SK-N-SH treated with all-trans-retinoic acid at 6 μM for 48 hours (cell line): ENCODE measurements at places on chromosomes 12 and 14.

- ATAC-seq: no peak
Observed at GRCh38 chr14:66109426-66109825, 376.7 kb upstream of the CCDC196 start.

DNA sequence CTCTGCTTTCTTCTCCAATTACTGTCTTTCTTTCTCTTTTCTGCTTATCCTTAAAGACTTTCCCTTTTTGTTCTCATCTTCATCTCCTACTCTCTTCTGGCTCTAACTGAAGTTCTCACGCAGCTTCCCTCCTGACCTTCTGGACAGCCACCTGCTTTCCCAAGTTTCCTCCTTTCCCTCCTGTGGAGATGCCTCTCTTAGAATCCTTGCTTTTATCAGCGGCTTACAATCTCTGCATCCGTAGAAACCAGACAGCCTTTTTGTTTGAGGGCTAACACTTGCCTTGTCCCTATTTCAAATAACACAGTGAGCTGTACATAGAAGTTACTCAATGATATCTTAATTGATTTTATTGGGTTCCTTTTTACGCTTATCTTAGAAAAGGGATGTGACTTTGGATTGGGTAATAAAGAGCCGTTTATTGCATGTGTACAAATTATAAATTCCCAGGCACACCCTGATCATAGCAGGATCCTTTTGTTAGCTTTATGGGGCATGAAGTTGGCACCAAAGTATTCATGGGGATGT is 2.1 kb upstream of the LGALS3 start:
- ATAC-seq: no peak

DNA sequence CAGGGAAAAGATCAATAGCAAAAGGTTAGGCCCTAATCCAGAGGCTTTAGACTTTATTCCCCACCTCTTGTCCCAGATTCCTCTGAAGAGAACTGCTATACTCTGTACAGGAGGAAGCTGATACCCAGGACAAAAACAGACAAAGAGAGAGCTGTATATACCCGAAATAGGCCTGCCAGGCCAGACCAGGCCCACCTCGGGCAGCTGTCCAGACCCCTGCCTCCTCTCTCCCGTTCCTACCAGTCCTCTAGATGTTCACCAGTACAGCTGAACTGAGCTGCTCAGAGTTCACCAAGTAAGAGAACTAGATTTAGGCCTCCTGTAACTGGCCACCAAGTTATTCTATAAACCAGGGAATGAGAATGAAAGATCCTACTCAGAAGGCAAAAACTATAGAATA is 4.7 kb downstream of the CHD4 start:
- ATAC-seq: no peak

DNA sequence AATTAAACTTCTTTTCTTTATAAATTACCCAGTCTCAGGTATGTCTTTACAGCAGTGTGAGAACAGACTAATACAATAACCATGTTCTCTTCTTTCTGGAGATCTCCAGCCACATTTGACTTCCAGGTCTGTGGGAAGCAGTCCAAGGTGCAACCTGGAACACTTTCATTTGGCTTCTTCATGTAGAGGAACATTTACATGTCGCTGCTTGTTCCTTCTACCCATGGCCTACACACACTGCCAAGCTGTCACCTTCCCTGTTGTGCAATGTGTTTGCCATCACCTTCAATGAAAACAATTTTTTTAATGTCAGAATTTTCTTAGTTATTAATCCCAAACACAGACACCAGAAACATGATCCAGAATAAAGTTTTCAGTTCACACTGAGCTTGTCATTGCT is 104.7 kb downstream of the PRKCH start:
- ATAC-seq: no peak

GRCh38 chr12:48774516-48774915 is 14.4 kb downstream of the ADCY6 start:
- no peak for ATAC-seq

GRCh38 chr12:87274594-87275245 is 754.5 kb downstream of the C12orf50 start:
- peak; percentile 74 for ATAC-seq

DNA sequence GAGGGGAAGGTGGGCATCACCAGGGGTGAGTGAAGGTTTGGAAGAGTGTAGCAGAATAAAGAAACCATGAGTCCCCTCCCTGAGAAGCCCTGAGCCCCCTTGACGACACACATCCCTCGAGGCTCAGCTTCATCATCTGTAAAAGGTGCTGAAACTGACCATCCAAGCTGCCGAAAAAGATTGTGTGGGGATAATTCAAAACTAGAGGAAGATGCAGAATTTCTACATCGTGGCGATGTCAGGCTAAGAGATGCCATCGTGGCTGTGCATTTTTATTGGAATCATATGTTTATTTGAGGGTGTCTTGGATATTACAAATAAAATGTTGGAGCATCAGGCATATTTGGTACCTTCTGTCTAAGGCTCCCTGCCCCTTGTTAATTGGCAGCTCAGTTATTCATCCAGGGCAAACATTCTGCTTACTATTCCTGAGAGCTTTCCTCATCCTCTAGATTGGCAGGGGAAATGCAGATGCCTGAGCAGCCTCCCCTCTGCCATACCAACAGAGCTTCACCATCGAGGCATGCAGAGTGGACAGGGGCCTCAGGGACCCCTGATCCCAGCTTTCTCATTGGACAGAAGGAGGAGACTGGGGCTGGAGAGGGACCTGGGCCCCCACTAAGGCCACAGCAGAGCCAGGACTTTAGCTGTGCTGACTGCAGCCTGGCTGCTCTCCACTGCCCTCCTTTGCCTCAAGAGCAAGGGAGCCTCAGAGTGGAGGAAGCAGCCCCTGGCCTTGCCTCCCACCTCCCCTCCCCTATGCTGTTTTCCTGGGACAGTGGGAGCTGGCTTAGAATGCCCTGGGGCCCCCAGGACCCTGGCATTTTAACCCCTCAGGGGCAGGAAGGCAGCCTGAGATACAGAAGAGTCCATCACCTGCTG is 7.0 kb downstream of the SERPINA1 start:
- ATAC-seq: no peak

DNA sequence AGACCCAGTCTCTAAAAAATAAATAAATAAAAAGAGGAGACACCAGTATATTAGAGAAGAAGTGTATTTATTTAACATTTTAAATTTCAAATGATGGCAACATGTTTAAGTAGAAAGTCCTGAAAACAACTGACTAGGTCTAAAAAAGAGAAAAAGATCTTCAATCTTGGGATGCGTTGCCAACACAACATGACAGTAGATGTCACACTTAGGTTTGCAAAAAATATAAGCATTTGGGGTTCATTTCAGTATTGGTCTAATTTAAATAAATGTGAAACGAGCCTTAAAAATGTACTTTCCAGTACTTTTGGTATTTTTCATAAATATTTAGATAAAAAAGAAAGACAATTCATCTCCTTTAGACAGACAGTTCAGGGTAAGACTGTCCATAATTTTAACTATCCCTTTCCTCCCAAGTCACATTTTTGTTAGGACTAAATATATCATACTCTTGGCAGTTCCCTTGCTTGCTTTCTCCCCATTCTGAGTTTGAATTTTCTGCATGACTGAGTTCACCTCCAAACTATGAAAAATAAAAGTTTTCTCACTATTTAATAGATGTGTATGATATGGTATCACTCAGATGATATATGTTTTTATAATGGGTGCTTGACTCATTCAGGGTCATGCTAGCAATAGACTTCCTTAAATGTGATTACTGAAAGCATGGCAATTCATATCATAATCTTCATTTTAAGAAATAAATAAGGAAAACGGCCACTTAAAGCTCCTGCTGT is 4.3 kb downstream of the C14orf93 start:
- no peak for ATAC-seq

- ATAC-seq: no peak
Observed at GRCh38 chr12:125882141-125882540, 816.9 kb downstream of the AACS start.

GRCh38 chr12:65335021-65335714 is 56.7 kb downstream of the MSRB3 start:
- peak; percentile 85 for ATAC-seq

DNA sequence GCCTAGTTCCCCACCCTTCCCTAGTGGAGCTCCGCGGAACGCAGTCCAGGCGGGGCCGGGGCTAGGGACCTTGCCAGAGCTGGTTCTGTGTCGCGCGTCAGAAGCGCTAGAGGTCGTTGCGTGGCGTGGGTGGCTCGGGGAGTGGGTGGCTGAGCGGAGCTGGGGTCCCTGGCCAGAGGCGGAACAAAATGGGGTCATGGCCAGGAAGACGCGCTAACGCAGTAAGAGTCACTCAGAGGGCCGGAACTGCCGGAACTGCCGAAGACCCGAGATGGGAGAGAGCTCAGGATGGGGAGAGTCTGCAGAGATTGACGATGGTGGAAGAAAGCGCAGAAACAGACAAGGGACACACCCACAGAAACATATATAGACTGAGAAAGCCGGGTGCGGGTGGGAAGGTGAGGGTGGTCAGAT is 4.8 kb downstream of the DGKA start:
- ATAC-seq: no peak

DNA sequence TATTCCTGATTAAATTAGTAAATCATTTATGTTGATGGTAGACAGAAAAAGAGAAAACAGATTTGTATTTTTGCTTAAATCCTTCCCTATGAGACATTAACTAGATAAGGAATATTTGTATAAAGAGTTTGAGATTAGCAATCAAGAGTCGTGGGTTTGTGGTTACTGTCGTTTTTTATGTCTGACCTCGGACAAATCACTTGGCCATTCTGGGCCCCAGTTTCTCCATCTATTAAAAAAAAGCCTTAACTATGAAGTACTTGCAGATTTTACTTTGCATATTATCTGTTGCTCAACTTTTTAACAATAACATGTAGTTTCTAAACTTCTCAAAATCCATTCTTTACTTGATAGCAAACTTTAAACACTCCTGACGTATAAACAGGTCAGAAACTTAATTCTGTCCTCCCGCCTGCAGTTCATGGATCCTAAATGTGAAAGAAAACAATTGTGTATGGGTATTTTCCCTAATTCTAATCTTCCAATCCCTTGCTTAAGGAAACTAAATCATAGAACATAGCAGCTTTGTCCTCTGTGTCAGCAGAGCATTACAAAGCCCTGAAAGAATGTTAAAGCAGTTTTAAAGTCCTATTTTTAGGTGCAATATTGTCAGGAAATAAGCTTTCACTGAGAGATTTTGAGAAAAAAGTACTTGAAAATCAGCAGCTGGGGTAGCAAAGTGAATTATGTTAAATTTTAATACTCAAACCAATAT is 118.2 kb downstream of the GPR135 start:
- no peak for ATAC-seq

- no peak for ATAC-seq
Observed at GRCh38 chr14:76971549-76971948, 57.0 kb downstream of the IRF2BPL start.

DNA sequence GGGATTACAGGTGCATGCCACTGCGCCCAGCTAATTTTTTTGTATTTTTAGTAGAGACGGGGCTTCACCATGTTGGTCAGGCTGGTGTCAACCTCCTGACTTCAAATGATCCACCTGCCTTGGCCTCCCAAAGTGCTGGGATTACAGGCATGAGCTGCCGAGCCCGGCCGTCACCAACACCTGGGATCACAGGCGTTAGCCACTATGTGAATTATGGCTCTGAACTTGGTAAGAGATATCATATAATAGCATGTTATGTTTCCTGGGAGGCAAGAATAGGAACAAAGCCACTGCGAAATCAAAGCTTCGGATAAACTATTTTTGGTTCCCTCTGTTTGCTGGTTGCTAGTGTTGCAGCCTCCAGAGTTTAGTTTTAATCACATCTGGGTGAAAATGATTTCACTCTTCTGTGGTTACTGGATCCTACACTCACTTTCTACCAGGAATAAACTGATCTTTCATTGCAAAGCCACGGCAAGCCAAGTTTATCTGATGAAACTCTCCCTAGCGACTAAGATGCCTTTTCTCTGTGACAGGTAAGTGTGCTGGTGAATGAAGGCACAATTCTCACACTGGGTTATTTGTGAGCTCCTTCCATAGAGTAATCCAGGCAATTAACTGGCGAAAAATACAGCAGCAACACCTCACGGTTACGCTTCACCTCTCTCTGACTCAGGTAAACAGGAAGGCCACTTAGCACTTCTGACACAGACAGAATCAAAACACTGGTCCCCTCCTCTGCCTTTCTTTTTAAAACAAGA is 16.7 kb downstream of the SNRNP35 start:
- ATAC-seq: no peak

DNA sequence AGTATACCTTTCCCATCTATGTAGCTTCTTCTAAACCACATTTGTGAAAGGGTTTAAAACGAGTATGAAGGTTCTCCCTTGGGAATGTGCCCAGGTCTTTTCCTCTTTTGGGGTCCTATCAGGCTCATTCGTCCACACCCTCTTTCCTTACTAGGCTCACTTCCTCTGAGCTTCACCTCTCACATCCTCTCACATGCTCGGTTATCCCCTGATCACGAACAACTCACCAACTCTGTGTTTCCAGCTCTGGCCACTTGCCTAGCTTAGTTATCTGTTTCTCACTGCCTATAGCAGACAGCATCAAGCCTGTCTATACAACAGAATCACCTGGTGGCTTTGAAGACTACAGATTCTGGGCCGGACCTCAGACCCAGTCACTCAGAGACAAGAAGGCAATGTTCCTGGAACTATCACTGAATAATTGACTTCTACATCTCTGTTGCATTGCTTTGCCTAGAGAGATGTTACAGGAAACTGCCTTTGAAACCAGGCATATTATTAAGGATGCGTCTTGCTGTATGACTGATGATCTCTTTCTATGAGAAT is 158.2 kb downstream of the FOXN3 start:
- ATAC-seq: no peak

GRCh38 chr14:21234112-21234511 is 35.1 kb downstream of the HNRNPC start:
- no peak for ATAC-seq

DNA sequence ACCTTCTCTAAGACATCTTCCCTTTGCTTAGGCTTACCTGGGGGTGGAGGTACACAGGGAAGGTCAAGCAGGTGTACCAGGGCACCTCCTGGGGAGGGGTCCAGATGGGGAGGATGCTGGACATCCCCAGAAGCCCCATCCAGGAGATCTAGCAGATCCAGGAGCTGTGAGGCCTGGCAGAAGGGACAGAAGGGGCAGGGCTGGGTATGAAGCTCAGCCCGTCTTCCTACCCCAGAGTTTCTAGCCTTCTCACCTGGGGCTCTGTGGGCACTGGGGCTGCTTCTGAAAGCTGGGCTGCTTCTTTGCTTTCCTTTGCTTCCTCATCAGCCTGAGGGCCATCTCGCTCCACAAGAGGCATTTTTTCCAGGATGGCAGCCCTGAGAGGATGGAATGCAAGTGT is 5.2 kb downstream of the THTPA start:
- ATAC-seq: no peak
